ENCODE measurements at places on chromosomes 11 and 22. TPM values are rescaled to one million over a fixed set of nuclear protein-coding genes. Genes with fewer than 3 reads are reported as not detected.
A peak's percentile ranks its signal among the peaks of the same experiment; 100 is the strongest.

DNA sequence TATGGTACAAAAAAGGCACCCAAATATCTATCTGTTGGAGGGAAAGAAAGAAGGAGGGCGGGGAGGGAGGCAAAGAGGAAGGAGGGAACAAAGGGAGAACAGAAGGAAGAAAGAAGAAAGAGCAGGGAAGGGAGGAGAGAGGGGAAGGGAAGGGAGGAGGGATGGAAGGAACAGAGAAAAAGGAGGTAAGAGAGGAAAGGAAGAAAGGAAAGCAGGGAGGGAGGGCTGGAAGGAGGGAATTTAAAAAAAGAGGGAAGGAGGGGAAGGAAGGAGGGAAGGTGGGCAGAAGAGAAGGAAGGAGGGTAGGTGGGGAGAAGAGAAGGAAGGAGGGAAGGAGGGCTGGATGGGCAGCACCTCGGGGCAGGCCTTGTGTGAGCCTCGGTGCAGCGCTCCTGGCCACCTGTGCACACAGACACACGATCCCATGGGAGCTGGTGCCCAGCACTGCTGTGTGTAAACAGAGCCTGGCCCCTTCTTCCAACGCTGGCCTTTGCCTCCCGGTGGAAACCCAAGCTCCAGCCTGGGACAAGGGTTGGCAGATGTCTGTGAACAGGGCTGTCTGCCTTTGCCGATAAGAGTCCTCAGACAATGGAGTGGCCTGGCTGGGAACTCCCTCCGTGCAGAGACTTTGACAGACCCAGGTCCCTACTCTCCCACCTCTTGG is 23.2 kb downstream of the SMIM38 start:
- DNase-seq = no peak

DNA sequence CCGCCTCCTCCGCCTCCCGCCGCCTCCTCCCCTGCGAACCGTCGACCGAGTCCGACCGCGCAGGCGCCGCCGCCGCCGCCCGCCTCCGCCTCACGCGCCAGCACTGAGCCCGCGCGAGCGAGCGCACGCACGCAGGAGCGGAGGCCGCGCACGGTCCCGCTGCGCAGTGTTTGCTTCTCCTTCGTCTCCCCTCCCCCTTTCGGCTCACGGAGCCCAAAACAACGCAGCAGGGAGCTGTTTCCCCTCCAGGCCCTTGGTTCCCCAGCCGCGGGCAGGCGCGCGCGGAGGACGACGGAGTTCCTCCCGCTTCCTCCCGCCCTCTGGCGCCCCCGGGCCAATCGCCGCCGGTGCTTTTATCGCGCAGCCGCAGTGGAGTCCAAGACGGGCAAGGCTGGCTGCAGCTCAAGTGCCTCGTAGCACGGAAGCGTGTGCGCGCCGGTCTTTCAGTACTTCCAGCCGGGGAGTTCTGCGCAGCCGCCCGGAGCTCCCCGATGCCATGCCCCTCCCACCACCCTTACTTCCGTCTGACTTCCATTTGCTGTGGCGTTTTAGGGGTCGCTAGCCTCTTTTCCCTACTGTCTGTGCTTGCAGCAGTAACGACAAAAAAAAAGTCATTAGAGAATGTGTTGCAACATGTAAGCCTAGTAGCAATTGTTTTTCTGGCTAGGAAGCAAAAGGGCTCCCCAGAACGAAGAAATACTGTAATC is at the start of gene HNRNPUL2:
TSS of gene HNRNPUL2 (minus strand) at position 293 of the 707 bp plus-strand sequence. CDS start 301 bp downstream, outside the sequence.
- peak; percentile 100 for DNase-seq

- DNase-seq = no peak
Measured at GRCh38 chr22:40449676-40450035, 79.3 kb downstream of the SGSM3 start.

GRCh38 chr22:39434243-39434653 is 22.6 kb upstream of the MGAT3 start:
- DNase-seq = peak; percentile 55

DNA sequence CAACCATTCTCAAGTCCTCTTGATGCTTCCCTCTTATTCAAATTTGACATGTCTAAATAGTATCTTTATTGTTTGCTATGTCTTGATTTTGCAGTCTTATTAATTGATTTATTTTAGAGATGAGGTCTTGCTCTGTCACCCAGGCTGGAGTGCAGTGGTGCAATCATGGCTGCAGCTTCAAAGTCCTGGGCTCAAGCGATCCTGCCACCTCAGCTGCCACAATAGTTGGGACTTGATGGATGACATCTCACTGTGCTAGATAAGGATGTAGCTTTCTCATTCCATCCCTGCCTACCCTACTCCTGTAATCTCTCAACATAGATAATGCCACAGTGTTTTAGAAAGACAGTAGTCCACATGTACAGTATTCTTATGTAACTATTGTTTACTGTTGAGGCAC is 7.5 kb upstream of the SPTY2D1 start:
- no peak for DNase-seq

DNA sequence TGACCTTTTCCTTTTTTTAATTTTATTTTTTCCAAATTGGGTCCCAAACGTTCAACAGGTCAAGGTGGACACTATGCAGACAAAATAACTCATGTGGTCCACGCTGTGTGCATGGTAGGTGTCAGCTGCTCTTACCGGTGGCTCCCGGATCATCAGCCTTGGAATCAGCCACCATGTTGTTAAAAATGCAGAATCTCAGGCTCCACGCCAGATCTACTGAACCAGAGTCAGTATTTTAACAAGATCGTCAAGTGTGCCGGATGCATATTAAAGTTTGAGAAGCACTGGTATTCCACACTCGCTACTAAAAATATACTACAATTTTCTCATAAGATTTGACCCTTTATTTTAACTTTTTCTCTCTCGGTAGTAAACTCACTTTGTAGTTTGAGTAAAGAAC is 553 bp upstream of the LDLRAD3 start:
- no peak for DNase-seq

- no peak for DNase-seq
Measured at GRCh38 chr22:46443850-46444389, 93.5 kb downstream of the CELSR1 start.

GRCh38 chr11:33420959-33421566 is 163.9 kb downstream of the HIPK3 start:
- no peak for DNase-seq

GRCh38 chr22:39927544-39927943 is 26.7 kb downstream of the GRAP2 start:
- no peak for DNase-seq

DNA sequence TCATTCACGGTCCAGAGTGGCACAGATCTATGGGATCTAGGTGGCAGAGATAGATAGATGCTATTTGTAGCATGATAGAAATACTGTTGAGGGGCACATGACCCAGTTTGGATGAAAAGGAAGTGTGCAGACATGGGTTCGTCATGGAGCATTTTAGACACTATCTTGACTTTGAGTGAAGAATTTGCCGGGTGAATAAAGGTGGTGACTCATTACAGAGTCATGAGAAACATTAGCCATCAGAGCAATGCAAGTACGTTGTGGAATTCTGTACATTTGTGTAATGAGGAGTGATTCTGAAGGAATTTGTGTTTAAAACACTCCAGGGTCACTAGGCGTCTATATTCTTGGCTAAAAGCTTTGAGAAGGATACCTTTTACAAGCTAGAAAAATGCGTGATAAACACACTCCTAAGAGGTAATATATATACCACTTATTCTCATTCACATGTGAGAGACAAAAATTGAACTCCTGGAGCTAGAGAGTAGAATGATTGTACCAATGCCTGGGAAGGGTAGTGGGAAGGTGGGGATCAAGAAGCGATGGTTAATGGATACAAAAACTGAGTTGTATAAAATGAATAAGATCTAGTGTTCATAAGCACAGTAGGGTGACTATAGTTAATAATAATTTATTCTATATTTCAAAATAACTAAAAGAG is 593.7 kb upstream of the LUZP2 start:
- no peak for DNase-seq

DNA sequence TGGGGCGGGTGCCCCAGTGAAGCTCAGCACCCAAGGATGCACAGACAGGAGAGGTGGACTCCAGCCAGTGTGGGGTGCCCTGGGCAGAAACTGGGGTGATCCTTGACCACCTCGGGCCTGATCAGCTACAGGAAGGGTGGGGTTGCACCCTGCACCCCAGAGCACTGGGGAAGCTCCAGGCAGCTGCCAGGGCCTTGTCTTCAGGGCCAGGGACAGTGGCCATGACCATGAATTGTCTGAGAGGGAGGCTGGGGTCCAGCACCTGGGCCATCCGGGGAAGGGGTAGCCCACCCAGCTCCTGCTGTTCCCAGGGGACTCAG is 17.6 kb downstream of the IL17REL start:
- no peak for DNase-seq

- no peak for DNase-seq
Measured at GRCh38 chr22:23207729-23208393, 27.6 kb downstream of the BCR start.

DNA sequence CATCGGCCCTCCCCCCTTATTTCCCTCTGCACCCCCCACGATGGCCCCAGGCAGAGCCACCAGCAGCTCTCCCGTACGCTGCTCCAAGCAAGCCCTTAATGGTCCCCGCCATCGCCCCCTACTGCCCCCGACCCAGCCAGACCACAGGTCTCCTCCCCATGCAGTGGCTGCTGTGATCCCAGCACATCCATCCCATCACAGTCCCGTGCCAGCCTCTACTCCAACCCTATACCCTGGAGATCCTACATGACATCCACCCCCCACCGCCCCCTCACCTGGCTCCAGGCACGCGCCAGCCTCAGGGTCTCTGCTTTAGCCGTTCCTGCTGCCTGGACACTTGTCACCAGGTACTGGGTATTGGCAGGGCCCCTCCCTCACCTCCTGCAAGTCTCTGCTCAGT is 85.8 kb upstream of the RTL6 start:
- no peak for DNase-seq

GRCh38 chr11:130088919-130089673 is 19.4 kb downstream of the APLP2 start:
- DNase-seq = no peak

DNA sequence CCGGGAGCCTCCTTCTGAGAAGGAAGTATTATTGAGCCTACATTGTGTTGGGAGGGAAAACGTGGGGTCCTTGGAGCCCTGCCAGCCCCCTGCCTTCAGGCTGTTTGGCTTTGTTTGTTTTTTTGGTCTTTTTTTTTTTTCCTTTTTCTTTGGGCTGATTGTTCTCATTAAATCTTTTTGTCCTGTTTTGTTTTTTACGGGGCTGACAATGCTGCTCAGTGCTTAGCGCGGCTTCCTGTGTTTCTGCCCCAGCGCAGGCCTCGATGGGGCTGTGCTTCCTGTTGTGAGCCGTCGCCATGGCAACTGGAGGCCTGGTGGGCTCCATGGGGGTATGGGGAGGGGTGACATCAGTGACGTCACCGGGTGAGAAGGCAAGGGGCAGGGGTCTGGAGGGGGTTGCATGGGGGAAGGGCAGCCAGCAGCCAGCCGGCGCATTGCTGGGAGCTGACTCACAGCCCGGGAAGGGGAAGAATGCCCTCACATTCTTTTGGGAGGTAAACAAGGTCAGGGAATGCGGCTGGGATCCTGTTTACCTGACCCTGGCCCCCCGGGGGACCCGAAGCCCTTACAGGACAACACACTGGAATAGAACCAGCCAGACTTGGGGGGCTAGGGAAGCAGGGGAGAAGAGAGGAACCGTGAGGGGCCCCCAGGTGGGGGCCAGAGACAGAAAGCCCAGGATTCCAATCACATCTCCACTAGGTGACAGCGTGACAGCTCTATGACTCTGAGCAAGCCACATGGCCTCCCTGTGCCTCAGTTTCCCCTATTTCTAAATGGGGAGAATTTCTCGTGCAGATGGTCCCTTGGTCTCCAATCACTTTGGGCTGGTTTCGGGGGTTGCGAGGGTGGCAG is 22.2 kb upstream of the CBX7 start:
- peak; percentile 94 for DNase-seq

GRCh38 chr22:27115816-27116256 is 458.4 kb downstream of the MIAT start:
- DNase-seq = no peak

GRCh38 chr11:107695446-107695845 is 16.4 kb downstream of the SLN start:
- DNase-seq = no peak

DNA sequence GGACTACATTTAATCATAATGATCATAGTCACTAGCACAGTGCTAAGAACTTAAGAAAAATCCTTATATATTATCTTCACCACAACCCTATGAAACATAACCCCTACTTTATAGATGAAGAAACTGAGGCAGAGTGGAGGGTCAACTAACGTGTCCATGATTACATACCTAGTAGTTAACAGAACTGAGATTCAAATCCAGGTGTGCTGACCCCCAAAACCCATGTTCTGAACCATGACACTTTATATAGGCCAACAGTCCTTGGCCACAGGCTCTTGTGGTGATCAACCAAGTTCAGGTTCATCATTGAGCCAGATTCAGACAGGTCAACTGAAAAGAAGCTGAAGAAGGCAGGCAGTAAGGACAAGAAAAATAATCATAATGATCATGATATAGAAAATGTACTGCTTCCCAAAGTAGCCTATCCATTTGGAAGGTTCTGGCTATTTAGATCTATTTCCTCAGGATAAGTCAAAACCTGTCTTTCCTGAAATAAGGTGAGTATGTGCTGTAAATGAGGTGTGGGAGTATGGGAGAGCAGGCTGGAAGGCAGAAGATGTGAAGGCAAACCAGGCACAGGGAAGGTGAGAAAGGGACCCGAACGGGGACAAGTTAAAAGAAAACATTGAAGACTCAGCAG is 39.7 kb downstream of the MAPK1 start:
- DNase-seq = no peak

DNA sequence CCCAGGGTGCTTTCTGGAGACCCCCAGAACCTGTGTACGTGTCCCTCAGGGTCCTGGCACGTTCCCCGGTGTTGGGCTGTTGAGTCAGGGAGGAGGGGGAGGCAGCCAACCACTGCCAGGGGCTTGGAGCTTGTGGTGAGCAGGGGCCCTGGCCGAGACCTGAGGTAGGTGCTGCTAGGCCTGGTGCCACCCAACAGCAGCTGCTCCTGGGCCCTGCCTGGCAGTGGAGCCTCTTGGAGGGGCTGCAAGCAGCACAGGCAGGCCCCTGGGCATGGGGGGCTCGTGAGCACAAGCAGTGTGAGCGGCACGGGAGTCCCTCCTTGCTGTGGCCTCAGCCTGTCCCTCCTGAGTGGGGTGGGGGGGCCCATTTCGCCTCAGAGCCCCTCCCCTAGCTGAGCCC is 7.2 kb upstream of the SELENOO start:
- DNase-seq = peak; percentile 59

DNA sequence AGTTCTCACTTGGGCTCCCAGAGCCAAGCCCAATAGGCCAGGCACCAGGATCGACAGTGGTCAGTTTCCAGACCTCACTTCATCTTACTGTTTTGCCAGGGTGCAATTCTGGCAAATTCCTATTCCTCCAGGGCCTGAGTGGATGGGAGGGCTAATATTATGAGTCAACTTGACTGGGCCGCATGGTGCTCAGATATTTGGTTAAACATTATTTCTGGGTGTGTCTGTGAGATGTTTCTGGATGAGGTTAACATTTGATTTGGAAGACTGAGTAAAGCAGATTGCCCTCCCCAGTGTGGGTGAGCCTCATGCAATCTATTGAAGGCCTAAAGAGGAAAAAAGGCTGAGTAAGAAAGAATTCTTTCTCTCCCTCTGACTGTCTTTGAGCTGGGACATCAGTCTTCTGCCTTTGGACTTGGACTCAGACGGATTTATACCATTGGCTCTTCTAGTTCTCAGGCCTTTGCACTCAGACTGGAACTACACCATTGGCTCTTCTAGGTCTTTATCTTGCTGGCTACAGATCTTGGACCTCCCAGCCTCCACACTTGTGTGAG is 132.9 kb upstream of the ZBED5 start:
- DNase-seq = no peak

GRCh38 chr11:76626921-76627401 is 43.6 kb downstream of the LRRC32 start:
- no peak for DNase-seq

Gene KRTAP5-1
- total RNA-seq = not detected

Gene TMEM109
- 118 TPM for total RNA-seq

Gene CCDC81
- total RNA-seq = 0.32 TPM

Gene RFPL2
- total RNA-seq = not detected

Gene ISX
- total RNA-seq = not detected

Gene CALCB
- total RNA-seq = 0.09 TPM

Gene CRKL
- 50.5 TPM for total RNA-seq

Data from right cardiac atrium (tissue), 5 donors.